ENCODE measurements at places on chromosomes 12 and 14.

DNA sequence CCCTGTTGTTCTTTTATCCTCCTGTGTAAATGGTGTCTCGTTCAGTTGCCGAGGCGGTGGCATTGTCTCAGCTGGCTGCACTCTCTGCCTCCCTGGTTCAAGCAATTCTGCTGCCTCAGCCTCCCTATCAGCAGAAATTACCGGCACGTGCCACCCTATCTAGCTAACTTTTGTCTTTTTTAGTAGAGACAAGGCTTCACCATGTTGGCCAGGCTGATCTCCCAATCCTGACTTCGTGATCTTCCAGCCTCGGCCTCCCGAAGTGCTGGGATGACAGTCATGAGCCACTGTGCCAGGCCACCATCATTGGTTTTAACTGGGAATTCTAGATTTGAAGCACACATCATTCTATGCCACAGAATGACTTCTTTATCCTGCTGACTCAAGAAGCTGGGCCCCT, 175.3 kb upstream of the ALG10B start:
- DNase-seq, result no peak

- no peak for DNase-seq
Observed at GRCh38 chr14:33938131-33938949, 12.5 kb downstream of the EGLN3 start.

GRCh38 chr14:50531595-50532501, 521 bp downstream of the MAP4K5 start:
- peak; percentile 13 for DNase-seq

DNA sequence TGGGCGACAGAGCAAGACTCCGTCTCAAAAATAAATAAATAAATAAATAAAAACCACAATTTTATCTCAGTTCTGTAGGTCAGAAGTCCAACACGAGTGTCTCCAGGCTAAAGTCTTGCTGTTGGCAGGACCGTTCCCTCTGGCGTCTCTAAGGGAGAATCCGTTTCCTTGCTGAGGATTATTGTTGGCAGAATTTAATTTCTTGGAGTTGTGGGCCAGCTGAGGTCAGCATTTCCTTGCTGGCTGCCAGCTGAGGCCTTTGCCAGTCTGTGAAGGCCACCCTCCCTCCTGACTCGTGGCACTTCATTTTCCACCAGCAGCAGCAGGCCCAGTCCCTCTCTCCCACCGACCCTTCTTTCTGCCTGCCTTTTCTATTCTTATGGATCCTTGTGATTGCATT, 17.2 kb downstream of the PSMC1 start:
- no peak for DNase-seq

DNA sequence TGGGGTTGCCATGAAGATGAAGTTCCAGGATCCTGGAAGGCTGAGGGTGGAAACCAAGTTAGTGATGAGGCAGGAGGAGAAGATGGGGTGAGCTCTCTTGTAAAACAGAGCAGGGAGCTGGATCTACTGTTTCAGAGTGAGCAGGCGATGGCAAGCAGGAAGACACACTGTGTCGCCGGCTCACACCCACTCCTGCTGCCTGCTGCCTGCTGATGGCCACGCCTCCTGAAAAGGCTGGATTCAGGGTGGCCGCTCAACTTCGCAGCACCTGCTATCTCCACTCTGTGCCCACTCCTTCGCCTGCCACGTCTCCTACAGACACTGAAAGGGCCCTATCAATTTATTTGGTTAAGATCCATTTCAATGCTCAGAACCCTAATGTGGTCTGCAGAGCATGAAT, 96.1 kb downstream of the RBM19 start:
- no peak for DNase-seq

DNA sequence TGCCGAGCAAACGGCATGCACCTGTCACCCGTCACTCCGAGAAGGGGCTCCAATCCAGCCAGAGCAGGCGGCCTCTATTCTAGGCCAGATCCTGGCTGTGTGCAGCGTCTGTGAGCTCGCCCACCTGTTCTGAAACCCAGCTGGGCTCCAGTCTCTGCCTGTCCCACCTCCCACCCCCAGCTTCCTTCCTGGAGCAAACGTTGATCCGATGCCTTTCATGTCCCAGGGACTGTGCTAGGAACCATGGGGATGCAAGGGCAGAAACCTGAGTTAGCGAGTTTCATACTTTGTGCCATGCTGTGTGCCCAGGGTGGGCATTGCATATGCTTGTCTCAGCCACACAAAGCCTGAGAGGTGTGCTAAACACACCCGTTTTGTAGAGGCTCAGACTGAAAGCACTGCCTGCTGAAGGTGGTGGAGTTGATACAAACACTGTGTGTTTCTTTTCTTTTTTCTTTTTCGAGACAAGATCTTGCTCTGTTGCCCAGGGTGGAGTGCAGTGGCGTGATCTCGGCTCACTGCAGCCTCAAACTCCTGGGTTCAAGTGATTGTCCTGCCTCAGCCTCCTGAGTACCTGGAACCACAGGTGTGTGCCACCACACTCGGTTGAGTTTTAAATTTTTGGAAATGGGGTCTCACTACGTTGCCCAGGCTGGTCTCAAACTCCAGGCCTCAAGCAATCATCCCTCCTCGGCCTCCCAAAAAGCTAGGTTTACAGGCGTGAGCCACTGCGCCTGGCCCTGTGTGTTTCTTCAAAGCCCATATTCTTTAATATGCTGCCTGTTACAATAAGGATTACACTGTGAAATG, 84.1 kb upstream of the MED13L start:
- DNase-seq, result no peak

GRCh38 chr14:45070215-45070614, 13.7 kb upstream of the PRPF39 start:
- DNase-seq, result no peak

- DNase-seq, result peak; percentile 71
Observed at GRCh38 chr14:75232597-75232996, 46.0 kb upstream of the FOS start.

DNA sequence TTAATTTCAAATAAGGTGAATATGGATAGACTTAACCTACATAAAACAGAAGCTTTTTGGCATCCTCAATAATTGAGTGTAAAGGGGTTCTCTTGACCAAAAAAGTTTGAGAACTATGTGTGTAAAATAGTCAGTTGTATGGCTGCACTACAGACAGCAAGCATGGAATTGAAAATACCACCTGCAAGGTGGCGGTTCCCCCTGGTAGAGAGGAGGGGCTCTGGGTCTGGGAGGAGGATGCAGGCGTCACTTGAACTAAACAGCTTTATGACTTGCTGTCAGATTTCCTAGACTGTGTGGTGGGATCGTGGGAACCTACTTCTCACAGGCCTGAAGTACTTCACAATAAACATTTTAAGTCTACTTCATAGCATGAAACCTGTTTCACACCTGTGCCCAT, 6.3 kb downstream of the EVL start:
- no peak for DNase-seq

- no peak for DNase-seq
Observed at GRCh38 chr12:51827925-51828818, 20.3 kb downstream of the FIGNL2 start.

DNA sequence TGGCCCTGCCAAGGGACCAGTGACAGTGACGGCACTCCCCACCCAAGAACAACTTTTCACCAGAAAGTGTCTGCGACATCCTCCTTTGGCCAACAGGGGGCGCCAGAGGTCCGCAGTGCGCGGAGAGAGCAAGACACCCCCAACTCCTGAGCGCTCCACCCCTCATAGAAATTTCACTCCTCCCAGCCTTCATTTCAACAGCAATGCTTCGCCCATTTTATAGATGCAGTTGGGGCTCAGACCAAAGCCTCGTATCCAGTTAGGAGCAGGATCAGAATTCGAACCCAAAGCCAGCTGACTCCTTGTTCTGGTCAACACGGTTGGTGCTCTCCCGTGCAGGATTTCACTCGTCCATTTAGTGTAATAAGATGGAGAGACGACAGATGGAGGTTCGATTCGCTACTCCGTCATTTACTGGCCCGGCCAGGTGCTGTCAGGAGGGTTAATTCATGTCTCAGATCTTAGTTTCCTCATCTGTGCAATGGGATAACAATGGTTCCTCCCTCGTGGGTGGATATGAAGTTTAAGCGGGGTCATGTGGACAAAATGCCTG, 2.4 kb upstream of the POP5 start:
- DNase-seq, result peak; percentile 82

DNA sequence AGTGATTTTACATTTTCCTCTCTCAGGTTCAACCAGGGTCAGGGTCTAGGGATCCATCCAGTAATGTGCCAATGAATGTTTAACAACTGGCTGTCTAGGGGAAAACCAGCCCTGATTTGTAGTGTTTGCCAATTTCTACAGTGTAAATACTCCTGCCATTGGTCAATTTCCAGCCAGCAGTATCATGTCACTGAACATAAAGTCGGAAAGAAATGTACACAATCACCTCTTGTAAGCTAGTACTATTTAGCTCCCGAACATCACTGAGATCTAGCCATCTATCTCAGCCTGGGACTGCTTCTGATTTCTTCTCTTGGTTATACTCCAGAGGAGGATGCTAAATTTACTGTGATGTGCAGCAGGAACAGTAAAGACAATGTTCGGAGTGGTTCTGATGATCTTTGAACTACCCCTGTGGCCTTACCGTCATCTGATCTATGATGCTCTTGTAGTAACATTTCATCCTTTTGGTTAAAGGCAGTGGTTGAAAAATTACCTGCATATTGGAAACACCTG, 36.7 kb upstream of the EGLN3 start:
- no peak for DNase-seq

DNA sequence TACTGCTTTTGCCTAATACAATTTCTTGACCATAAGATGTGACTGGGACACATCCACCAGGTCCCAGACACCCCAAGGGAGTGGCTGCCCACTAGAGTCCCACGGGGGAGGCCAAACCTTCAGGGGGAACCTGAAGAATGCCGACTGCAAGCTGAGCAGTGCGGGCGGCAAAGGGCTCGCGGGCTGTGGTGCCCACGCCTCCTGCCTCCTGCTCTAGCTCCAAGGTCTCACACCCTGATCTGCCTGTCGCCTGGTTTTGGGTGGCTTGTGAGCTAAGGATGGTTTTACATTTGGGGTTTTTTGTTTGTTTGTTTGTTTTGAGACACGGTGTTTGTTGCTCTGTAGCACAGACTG, 75.2 kb downstream of the MOK start:
- DNase-seq, result no peak

GRCh38 chr12:62694116-62694515, 227.5 kb downstream of the MON2 start:
- DNase-seq, result no peak

DNA sequence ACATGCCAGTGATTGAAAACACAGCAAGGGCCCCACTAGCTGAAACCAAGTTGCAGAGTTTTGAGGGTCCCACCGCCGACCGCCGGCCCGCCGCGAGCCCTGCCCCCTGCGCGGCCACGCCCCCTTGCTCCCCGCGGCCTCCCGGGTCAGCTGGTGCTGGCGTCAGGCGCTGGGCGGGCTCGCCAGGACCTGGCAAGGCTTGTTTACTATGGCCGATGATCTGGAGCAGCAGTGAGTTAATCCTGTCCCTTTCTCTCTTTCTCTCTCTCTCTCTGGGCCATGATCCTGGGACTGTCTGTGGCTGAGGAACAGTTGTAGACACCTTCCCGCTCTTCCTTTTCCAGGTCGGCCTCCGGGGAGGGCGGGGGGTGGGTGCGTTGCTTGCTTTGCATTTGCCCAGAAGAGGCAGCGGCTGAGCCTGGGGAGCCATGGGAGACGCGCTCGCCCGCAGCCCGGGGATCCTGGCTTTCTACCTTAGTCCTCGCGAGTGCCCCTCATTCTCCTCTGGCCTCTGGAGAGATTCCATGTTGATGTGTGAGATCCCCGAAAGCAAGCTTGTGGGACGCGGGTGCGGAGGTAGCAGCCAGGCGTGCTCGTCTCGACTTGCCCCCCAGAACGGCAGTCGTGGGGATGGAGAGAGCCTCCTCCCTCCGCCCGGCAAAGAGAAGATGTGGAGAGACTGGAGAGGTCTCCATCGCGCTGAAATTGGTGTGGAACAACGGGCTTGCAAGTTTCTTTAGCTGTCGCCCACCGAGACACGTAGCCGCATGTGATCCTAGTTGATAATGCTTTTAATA, at the start of gene ABHD4:
TSS of gene ABHD4 (plus strand) at position 202 of the 797 bp plus-strand sequence. CDS start at position 209, 7 bp downstream.
- peak; percentile 28 for DNase-seq

DNA sequence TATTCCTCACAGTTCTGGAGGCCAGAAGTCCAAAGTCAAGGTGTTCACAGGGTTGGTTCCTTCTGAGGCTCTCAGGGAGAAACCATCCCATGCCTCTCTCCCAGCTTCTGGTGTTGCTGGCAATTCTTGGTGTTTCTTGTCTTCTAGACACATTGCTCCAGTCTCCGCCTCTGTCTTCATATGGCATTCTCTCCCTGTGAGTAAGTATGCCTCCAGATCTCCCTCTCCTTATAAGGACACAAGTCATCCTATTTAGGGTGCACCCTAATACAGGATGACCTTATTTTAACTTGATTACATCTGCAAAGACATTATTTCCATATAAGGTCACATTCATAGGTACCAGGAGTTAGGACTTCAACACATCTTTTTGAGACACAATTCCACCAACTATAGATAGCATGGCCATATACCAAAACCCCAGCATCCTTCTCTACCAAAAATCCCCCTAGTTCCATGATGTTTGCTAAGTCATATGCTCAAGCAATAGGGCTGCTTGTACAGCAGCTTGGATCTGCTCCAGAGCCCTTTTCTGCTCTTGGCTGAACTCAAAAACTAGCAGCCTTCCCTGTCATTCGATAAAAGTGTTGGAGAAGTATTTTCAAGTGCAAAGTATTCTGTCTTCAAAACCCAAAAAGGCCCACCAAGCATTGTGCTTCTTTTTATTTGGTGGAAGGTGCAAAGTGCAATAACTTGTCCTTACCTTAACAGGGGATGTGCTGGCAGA, 79.2 kb upstream of the CMKLR1 start:
- DNase-seq, result no peak

DNA sequence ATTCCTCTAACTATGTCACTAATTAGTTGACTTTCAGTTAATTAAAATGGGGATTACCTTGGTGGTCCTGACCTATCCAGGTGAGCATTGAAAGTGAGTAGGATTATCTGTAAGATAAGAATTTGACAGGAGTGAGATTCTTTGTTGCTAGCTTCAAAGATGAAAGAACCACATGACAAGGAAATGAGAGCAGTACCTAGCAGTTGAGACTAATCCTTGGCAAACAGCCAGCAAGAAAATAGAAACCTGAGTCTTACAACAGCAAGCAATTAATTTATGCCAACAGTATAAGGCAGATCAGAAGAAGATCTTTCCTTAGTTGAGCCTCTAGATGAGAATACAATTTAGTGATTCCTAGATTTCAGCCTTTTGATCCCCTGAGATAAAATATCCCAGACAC, 1058.4 kb downstream of the LRFN5 start:
- DNase-seq, result no peak

DNA sequence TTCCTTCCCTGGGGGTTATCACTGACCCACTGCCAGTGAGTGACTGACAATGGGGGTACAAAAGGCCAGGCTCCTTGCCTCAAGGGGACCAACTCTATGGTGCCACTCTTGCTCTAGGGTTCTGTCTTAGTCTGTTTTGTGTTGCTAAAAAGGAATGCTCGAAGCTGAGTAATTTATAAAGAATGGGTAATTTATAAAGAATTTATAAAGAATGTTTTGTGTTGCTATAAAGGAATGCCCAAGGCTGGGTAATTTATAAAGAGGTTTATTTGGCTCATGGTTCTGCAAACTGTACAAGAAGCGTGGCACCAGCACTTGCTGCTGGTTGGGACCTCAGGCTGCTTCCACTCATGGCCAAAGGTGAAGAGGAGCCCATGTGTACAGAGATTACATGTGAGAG, 15.8 kb upstream of the RASSF8 start:
- DNase-seq, result no peak

All from T-helper 2 cell (primary cell).